Fibroblast of skin of back (primary cell): ENCODE measurements at places on chromosomes 12 and 14.

DNA sequence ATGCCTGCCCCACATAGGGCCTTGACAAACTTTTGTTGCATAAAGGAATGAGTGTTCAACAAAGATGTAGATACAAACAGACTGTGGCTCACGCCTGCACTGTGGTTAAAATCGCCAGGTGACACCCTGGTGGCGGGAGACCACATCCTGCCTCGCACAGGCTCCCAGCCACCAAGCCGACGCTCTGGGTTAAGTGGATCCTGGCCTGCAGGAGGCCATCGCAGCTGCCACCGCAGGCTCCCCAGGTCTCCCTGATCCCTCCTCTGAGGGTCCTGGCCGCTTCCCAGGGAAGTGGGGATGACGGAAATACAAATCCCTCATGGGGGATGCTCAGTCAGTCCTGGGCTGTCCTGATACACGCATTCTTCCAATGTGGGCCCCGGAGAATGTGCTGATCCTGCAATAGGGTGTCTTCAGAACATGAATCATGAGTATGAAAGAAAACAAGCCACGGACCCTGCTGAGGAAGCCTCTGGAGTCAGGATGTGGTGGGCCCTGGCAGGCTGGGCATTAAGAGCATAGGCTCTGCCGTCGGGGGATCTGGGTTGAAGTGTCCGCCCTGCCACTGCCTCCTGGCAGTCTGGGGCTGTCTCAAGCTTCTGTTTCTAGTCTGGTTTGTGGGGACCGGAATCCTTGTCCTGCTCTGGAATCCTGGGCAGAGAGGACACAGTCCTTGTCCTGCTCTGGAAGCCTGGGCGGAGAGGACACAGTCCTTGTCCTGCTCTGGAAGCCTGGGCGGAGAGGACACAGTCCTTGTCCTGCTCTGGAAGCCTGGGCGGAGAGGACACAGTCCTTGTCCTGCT is 53.5 kb upstream of the BEGAIN start:
- DNase-seq = peak; percentile 91

DNA sequence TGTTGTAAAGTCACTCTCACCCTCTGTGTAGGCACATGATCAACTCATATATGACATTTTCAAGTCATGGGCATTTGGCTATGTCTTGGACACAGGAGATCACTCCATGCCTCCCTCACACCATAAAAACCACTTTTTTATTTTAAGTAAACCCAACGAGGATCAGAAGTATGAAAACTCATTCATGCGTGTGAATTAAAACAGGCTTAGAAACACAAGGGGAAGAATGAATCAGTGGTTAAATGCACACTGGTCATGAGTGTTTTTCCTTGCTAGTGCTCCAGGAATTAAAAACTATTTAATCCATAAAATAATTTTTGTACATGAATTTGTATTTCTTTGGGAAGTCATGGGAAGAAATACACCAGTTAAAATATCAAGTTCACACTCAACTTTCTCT is 198.4 kb downstream of the GALC start:
- DNase-seq = no peak

DNA sequence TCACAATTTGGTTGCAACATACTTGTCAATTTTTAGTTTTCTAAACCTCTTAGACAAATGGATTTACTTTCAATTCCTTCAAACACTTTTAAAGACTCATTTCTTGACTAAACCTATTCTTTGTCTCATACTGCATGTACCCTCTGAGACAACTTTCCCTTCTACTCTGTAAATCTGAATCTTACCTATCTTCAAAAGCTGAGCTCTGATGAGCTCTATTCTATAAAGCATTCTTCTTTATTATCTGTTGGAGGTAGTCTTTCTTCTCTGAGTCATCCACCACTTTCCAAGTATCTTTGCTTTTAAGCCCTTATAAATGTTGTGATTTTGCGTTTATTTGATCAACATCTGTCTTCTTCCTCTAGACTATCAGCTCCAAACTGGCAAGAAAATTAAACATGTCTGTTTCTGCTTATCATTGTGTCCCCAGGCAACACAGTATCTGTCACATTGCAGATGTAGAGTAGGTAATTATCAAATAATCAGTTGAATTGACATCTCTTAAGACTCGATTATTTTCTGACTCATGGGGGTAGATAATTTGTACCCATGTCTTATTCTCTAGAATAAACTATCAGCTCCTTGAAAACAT is 265.6 kb upstream of the FAR2 start:
- DNase-seq = no peak

- no peak for DNase-seq
These were observed 8.7 kb downstream of the DRAM1 start for GRCh38 chr12:101885912-101886561.

- no peak for DNase-seq
These were observed 110.3 kb downstream of the DICER1 start for GRCh38 chr14:95046711-95047681.

DNA sequence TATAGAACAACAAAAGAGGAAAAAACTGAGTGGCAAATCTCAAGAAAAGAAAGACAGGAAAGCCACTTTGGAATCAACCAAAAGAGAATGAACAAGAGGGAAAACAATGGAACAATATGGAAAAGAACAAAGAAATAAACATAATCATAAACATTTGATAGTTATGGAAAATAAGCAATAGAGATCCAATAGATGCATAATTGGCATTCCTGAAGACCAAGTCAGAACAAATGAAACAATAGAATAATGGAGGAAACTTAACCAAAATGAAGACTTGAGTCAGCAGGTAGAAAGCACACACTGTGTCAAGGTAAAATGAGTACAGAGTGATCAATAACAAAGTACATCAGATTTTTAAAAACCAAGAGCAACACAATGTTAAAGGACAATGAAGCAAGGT is 10.1 kb upstream of the RPS6KA5 start:
- DNase-seq = no peak

GRCh38 chr12:122732611-122733010 is 2.0 kb upstream of the HCAR1 start:
- DNase-seq = no peak

GRCh38 chr14:101128478-101129321 is 225.2 kb upstream of the RTL1 start:
- no peak for DNase-seq

DNA sequence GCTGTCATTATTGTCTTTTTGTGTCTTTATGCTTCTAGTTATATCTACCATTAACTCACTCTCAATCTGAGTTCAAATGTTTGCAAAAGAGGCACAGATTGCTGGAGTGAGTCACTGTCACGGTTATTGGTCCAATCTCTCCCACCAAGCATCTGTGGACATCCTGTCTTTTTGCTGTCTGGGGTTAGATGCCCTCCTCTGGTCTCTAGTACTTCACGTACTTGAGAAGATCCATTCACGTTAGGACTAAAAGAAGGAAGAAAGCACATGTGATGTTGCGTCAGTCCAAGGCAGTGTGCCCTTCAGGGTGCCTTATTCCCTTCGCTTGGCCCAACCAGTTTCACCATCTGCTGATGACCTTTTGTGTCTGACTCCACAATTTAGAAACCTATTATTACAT is 72.3 kb upstream of the STXBP6 start:
- DNase-seq = no peak

DNA sequence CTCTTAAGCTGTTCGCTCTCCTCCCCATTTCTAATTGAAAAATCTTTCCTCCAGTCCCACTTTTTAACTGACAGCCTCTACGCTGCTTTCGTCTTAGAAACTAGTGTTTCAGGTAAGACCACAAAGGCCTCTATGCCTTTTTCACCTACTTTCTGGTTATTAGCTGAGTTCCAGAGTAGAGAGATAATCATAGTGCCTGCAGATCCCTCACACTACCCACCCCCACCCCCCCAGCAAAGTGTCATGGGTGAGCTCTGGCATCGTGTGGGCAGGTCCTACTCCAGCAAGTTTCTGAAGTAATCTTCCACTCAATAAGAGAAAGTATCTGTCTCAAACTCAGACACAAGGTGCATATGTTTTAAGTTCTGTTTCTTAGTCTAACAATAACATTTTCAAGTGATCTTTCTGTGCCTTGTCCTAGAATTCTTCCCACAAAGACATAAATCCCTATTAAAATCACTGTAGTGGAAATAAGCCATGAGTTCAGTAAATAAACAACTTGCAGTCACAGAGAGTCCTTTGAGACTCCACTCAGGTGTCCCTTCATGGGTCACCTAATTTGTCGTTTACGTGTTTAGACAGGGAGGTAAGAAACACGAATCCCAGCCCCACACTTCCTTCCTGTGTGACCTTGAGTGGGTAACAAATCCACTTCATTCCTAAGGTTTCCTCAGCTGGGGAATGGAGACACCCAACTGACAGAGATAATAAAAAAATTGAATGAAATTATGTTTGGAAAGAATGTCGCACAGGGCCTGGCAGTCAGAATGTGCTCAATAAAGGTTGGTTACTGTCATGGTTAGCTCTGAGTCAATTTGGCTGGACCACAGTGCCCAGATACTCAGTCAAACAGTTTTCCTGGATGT is 228.9 kb upstream of the CAND1 start:
- DNase-seq = no peak

DNA sequence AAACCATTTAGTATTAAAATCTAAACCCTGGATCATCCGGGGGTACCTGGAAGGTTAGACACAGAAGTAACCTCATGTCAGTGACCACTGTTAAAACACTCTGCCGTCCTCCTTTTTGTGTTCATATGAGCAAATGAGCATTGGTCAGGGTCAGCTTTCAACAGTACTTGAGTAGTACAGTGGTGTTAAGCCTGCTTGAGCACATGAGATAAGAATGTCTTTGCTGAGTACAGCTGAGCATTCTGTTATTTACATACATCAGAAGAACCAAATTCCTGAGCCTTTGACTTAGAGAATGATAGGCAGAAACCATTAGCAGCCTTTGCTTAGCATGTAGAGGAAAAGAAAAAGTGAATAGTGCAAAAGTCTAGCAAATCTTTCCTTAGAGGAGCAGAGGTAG is 38.6 kb upstream of the LRTM2 start:
- peak; percentile 27 for DNase-seq

DNA sequence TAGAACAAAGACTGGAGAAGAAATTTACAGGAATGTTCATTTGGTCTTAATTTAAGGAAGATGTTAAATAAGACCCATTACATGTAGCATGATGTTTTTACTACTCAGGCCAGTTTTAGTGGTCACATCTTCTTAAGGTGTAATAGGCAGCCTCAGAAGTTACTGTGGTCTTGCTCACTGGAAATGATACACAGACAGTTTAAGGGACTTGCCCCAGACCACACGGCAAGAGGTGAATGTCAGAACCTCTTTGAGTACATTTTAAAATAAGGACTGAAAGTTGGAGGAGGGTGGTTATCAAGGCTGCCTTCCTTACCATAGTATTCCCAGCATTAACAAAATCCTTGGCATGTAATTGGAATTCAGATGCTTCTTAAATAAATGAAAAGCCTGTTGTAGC is 37.9 kb downstream of the LRRK2 start:
- no peak for DNase-seq

- peak; percentile 16 for DNase-seq
These were observed 95.1 kb downstream of the UNC79 start for GRCh38 chr14:93525696-93526451.

GRCh38 chr14:64114166-64114565 is 180.0 kb downstream of the ESR2 start:
- DNase-seq = no peak

DNA sequence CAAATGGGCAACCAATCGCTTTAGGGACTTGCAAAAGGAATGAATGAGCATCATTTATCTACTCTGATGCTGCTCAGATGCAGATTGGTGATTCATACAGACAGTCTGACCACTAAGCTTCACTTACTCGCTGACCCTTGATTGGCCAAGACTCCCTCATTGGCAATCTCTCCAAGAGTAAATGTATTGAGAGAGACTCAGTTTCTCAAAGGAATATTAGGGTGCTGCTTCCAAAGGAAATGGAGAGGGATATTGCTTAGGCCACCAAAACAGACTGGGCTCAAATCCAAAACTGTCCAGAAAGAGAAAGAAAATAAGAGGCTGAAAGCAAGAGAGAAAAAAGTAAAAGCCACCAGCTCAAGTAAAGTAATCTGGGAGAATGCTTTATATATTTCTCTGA is 785.2 kb downstream of the GALC start:
- DNase-seq = no peak
